Activated CD8-positive, alpha-beta memory T cell treated with anti-CD3 and anti-CD28 coated beads, Interleukin-2, amount 50 U/mL, for 48 hours (primary cell): ENCODE measurements at places on chromosomes 5 and 9.

GRCh38 chr5:180553530-180553929 lies 37.8 kb downstream of the SCGB3A1 start:
- no peak for DNase-seq

- DNase-seq = no peak
These were observed 25.4 kb downstream of the ZNF300 start for GRCh38 chr5:150879358-150879757.

- no peak for DNase-seq
These were observed 33.3 kb downstream of the PTCH1 start for GRCh38 chr9:95483431-95483830.

DNA sequence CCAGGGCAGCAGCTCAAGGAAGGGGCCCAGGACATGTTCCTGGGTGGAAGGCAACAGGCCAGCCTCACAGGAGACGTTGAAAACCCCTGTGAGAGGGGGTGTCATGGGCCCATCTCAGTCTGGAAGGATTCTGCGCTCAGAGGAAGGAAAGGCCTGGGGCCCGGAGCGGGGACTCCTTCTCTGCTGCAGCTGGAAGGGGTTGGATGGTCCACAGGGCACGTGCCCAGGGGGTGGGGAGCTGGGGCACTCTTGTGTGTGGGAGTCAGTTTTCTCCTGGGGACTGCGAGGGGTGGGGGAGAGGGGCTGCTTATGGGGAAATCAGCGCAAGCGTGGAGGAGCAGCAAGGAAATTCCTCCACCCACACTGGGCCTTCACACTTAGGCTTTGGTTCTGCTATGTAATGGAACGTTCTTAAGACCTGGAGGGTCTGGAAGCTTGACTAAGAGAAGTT lies 2.9 kb upstream of the LPCAT1 start:
- DNase-seq = peak; percentile 51

GRCh38 chr5:89372176-89372575 lies 489.2 kb upstream of the MEF2C start:
- DNase-seq = no peak

DNA sequence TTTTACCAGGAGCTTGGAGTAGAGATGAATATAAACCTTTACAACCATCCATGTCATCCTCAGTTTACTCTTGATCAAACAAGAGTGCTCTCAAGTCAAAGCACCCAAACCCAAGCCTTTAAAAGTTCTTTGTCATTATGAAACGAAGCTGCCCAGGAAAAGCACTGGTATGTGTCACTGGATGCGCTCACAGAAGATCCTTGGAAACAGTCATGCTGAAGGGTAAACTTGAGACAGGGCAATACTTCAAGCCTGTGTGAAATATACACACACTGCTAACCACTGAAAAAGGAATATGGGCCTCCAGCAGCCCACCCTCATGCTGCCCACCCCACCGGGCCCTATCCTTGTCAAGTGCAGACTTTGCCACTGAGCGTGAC lies 84.5 kb downstream of the PRRT1B start:
- no peak for DNase-seq

DNA sequence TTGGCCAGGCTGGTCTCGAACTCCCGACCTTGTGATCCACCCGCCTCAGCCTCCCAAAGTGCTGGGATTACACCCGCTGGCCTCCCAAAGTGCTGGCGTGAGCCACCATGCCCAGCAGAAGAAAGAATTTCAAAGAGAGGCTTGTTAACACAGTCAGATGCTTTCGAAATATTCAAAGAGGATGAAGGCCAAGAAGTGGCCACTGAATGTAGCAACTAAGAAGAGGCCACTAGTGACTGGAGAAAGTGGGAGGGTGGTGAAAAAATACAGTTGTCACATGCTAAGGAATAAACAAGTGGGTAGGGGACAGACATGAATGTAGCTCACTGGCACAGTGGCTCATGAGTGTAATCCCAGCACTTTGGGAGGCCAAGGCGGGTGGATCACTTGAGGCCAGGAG lies 13.0 kb upstream of the TPM2 start:
- DNase-seq = no peak

GRCh38 chr5:172943283-172943841 lies 15.9 kb upstream of the RPL26L1 start:
- DNase-seq = no peak

DNA sequence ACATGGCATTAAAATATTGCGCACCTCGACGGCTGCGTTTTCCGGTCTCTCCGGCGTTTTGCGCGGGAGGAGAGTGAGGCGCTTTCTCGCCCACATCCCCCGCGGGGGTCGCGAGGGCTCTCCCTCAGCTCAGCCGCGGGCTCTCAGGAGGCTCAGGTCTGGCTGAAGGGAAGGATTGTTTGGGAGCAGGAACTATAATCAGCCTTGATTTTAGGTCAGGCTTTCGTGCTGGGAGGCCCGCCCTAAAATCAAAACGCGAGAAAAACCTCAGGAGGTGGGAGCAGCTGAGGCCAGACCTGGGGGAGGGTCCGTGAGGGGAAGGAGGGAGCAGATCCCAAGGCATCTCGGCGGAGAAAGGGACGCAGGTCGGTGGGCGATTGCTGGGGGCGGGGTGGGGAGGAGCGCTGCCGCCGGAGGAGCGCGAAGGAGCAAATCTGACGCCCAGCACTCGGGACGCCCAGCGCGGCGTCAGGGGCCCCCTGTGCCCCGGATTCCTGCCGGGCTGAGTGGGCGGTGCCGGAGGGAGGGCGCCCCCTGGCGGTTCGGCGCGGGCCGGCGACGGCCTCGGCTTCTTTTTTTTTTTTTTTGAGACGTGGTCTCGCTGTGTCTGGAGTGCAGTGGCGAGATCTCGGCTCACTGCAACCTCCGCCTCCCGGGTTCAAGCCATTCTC lies 18.7 kb upstream of the RNF130 start:
- peak; percentile 94 for DNase-seq

DNA sequence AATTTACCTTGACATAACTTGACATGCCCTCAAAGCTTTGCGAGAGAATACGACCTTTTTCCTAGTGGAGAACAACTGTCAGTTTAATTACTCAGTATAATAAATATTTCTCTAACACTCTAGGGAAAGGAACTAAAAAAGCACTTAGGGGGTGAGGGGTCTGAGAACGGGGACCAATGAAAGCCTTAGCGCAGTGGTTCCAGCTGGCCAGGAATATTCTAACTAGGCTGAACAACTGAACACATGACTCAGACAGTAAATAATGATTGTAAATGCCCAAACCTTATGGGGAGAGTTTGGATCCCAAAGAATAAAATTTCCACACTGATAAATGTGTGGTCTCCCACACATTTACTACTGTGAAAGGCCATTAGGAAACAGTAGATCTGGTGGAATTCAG lies 14.9 kb downstream of the MYO10 start:
- DNase-seq = no peak

DNA sequence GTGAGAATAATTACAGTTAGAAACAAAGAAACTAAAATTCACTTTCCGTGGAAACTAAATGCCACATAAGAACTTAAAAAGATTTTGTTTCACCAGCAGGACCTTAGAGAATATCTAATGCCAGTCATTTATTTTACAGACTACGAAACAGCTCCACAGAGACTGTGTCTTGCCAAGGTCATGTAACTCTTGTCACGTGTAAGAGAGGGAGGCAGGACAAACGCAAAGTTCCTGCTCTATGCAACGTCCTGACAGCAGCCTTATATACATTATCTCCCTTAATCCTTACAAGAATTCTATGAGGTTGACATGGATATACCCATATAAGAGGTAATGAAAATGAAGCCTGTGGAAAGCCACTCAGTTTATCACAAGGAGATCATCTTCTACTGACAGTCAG lies 39.4 kb downstream of the CTNNAL1 start:
- DNase-seq = no peak

GRCh38 chr9:14653511-14653910 lies 39.7 kb downstream of the ZDHHC21 start:
- no peak for DNase-seq

DNA sequence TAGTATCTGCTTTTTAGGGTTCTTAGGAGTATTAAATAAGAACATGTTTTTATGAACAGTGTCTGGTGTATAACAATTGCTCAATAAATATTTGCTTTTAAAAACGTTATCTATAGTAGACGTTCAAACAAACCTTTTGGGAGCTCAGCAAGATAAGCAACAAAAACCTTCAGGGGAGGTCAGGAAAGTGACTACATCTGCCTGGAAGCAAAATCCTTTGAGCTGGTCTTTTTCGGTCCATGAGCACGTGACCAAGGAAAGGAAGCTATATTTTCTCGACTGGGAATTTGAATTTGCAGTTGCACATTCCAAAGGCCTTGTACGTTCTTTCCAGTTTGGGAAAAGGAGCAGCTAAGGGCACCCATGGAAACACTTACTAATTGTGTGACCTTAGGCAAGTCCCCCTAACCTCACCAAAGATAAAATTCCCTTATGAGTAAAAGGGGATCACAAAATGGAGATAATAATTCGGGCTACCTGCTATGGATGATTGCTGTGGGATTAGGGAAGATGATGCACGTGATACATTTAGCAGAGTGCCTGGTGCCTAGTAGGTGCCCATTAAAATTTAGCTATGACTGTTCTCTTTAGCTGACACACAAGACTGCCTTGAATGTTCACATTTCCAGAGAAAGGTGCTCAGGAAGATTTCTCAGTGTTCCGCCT lies 45.4 kb downstream of the PTTG1 start:
- DNase-seq = no peak

- DNase-seq = no peak
These were observed 44.5 kb upstream of the CXCL14 start for GRCh38 chr5:135623186-135623715.

DNA sequence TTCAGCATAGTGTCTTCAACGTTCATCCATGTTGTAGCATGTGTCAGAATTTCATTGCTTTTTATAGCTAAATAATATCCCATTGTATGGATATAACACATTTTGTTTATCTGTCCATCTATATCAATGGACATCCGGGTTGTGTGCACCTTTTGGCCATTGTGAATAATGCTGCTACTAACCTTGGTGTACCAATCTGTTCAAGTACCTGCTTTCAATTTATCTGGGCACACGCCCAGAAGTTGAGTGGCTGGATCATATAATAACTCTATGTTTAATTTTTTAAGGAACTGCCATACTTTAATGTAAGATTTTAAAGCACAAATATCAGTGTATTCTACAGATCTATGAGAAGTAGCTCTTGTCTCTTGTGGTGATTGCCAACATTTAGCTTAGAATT lies 43.5 kb downstream of the SCAI start:
- no peak for DNase-seq

DNA sequence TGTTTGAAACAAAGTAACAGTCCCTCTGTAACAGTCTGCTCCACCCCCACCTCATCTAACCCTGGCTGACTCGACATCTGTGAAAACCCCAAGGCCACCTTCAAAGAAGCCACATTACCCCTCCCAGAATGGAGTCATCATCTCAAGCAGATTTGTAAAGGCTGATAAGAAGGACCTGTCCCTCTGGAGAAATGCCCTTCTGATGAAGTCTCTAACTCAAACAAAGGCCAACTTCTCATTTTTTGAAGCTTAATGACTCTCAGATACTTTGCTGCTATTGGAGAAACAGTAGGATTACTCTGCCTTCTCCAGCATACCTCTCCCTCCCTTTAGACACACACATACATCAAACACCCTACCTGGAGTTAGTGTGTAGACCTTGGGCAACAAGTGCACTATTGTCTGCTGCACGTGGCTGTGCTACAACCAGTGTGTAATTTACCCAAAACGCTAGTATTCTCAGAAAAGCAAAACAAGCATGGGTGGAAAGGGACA lies 5.3 kb upstream of the SUSD1 start:
- DNase-seq = no peak

DNA sequence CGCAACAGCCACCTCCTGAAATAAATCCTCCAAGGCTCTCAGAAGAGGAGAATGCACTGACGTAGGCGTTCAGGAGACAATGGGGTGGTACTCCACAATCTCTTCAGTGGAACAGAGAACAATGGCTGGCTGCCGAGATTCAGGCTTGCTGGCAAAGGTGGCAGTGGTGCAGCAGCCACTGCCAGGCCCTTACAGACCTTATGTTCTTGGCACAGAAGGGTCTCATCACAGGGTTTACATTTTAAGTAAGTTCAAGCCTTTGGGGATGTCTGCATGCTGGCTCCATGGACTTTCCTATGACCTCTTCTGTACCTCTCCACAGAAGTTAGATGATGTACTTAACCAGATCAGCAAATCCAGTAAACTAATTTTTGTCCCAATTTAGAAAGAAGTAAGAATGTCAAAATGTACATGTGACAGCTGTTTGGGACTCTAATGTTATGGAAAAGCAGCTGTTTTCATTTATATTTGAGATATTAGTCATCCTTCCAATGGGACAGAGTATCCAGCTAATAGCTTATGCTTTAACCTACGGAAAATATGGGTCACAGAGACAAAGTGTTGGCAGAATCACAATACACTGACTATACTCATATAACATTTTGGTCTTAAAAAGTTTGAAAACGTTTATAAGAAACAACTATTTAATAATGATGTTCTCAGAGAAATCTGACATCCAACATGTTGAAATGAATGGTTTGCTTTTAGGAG lies 180.9 kb downstream of the MAPKAP1 start:
- DNase-seq = no peak

DNA sequence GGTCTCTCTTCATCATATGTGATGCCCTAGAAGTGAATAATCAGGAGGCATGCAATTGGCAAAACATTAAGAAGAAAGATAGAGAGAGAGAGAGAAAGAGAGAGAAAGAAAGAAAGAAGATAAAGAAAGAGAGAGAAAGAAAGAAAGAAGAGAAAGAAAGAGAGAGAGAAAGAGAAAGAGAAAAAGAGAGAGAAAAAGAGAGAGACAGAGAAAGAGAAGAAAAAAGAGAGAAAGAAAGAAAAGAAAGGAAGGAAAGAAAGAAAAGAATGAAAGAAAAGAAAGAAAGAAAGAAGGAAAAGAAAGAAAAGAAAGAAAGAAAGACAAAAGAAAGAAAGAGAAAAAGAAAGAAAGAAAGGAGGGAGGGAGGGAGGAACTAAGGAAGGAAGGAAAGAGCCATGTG lies 318.9 kb downstream of the ICE1 start:
- DNase-seq = no peak

DNA sequence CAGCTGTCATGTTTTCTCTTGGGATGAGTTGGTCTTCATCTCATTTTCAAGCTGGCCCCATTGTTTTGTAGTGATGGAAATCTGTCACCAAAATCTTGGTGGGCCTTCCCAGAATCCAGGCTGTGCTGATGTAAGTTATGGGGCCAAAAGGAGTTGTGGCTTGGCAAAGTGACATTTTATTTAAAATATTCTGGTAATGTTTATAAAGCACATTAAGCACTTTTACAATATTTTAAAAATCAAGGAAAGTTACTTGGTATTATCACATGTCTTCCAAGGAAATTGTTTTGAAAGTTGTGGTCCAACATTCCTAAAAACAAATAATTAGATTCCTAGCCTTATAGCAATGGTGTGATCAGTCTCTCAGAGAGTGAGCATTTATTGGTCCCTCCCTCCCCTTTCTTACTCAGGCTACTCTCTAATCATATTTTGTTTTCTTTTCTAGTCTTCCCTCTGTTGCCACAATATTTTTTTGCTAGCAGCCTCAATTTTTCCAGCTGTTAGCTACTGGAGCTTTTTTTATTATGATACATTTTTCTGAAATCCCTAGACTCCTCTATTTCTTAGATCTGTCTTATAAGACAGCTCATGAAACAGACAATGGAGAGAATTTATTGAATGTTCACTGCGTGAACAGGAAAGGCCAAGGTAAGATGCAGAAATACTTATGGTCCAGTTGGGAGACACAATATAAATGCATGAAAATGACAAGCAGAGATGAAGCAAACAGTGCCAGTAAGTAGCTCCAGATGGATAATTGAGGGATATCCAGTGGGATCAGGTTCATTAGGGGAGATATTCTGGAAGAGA lies 408.1 kb upstream of the ZNF608 start:
- DNase-seq = no peak

GRCh38 chr5:51138164-51138563 lies 245.1 kb upstream of the ISL1 start:
- no peak for DNase-seq

GRCh38 chr9:21994556-21995005 lies at the start of gene CDKN2B-AS1:
Gene CDKN2B-AS1, plus strand, starts transcription at chr9:21994791.
- peak; percentile 75 for DNase-seq

- DNase-seq = no peak
These were observed 54.0 kb upstream of the IGFBPL1 start for GRCh38 chr9:38478211-38478610.
